ENCODE measurements at places on chromosomes 6 and 20.

- no peak for DNase-seq
Observed at GRCh38 chr6:38459291-38459690, 180.4 kb downstream of the BTBD9 start.

DNA sequence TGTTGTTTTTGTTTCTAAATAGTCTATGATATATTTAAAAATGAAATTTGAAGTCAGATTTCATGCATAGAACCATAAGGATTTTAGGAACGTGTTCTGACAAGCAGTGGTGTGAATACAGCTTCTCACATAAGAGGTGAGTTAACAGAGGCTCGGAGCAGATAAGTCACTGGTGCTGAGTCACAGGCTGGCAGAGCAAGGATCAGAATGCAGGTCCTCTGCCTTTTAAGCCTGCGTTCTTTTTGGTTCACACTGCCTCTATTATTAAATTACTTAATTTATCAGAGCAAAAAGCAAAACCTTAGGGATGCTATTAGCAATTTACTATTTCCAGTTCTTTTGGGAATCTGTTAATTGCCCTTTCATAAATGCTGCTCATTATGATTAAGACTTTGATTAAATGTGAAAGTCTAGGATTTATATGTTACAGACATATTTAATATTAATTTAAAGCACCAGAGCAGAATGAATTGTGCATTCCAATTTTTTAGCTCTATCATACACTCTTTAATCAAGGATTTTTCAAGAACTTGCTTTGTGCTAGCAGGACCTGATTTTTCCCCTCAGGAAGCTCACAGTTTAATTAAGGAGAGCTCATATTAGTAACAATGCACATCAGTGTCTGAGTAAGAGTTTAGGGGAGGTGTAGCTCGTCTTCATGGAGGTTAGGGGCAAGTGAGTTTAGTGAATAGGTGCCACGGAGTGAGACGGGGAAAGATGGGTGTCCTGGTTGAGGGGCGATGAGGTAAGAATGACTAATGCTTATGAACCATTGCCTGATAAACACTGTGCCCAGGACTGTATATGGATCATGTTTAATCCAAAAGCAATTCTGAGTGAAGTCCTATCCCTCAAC is 212.7 kb upstream of the AGPAT4 start:
- DNase-seq, result no peak

DNA sequence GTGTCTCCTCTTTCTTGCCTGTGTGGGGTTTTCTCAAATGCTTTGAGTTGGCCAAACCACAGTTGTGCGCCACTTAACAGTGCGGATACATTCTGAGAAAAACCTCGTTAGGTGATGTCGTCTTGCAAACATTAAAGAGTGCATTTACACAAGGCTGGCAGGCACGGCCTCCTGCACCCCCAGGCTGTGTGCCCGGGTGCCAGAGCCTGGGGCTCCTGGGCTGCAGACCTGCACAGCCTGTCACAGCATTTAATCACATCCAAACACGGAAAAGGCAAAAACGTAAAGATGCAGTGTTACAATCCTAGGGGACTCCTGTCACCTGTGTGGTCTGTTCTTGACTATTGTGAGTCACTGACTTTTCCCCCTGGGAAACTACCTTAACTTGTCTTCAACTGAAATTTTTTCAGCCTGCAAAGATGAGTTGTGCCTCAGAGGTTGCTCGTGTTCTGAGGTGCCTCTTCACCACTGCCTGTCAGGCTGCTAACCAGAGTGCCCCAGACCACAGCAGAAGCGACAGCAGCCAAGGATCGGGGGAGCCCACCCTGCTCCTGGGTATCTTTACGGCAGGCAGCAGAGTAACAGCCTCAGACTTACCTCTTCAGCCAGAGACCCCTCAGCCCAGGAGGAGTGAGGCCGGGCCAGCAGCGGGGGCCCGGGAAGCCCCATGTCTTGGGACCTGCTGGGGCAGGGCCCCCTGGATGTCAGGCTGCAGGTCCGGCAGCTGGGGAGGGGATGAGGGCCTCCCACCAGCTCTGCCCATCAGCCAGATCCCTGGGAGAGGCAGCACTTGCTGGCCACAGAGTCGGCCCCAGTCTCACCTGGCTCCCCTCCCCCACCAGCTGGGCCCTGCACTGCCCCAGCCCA is 683 bp upstream of the C20orf204 start:
- DNase-seq, result no peak

GRCh38 chr6:134115715-134116074 is 63.3 kb upstream of the SLC2A12 start:
- DNase-seq, result no peak

DNA sequence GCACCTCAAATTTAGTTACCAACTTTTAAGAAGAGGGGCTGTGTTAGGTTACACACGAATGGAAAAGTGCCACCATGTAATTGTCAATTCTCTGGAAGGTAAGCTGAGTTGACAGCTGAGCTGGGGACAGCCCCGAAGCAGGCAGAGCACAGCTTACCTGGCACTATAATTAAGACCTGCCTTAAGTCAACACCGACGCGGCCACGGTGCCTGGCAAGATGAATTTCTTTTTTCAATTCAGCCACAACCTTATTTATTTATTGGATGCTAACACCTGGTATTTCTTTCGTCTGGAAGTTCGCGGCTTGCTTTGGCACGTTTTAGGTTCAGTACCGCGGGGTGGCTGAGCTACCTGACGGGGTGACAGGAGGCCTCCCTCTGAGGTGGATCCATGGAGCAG is 40.6 kb upstream of the NFATC2 start:
- DNase-seq, result no peak

- no peak for DNase-seq
Observed at GRCh38 chr6:157551041-157551832, 170.2 kb downstream of the ZDHHC14 start.

DNA sequence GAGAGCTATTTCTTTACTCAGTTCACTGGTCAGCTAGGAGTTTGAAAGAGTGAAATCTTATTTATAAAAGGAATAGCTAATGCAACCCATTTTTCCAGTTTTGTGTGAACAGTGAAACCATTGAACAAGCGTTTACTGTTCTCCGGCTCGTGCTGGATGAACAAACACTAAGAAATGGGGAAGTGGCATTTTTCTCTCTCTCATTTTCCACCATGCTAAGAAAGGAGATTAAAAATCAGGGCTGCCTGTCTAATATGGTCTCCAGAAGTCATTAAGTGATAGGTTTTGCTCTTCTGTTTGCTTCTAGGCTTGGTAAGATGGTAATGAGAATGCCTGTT is 774 bp upstream of the SFT2D1 start:
- DNase-seq, result no peak

- DNase-seq, result no peak
Observed at GRCh38 chr6:106372838-106373501, 12.5 kb downstream of the CRYBG1 start.

GRCh38 chr6:127114214-127114760 is 4.2 kb upstream of the RSPO3 start:
- DNase-seq, result no peak

DNA sequence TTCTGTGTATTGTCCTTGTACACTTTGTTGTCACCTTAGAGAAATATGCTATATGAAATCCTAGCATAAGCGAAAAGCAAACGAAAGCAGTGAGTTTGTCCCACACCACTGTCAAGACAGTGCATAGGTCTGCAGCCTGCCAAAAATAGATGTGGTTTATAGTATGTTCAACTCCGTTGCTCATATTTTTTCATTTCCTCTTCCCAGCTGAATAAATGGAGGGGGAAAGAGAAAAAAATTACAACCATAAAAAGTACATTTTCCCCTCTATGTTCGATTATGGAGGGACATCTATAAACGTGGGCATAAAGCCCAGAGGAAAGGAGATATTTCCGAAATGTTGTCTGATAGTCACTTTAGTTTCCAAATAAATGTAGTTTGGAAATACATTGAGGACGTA is 25.8 kb downstream of the PRL start:
- no peak for DNase-seq

GRCh38 chr20:34874094-34874654 is 1.5 kb upstream of the GGT7 start:
- no peak for DNase-seq

GRCh38 chr6:43298565-43299337 is 691 bp downstream of the SLC22A7 start:
- no peak for DNase-seq

DNA sequence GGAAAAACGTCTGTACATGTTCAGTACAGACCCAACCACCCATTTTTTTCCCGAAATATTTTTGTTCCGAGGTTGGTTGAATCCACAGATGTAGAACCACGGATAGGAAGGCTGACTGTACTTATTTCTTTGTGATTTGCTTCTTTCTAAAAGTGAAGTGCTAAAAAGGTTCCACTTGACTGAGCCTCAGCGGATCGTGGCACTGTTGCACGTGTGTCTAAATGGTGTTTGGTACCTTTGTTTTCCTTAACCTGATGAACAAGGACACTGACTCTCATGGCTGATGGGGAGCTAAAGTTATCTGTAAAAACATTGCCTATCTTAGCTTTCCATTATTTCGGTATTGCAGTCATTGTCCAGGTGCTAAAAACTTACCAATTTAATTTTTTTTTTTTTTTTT is 6.2 kb downstream of the BPHL start:
- no peak for DNase-seq

DNA sequence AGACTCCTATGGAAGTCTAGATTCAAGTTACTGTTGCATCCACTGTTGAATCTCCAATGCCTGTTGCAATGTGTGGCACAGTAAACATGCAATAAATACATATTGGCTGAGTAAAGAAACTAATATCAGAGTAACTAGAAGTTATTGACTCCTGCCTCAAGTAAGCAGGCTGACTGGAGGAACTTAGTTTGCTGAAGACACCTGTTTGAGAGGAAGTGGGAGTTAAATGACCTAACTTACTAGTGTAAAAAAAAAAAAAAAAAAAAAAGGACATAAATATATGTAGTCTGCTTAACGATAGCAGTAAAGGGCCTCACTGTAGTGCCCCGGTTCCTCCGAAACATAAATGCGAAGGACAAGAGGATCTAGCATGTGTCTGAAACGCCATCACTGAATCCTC is 249.8 kb upstream of the PRDM1 start:
- DNase-seq, result no peak

DNA sequence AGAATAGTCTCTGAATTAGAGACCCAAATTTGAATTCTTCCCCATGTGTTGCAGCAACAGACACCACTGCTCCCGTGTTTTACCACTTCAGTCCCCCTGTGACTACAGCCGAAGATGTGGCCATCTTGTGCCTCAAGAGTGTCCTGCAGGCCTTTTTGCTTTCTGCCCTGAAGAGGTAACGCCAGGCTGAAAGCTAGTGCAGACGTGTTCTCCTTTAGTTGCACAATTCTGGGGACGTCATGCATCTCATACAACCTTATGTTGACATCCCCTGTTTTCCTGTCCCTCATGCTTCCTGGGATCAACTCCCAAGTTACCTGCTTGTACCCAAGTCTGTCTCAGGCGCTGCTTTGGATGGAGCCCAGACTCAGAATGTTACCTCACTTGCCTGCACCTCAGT is 69.1 kb upstream of the SLC22A23 start:
- DNase-seq, result no peak

DNA sequence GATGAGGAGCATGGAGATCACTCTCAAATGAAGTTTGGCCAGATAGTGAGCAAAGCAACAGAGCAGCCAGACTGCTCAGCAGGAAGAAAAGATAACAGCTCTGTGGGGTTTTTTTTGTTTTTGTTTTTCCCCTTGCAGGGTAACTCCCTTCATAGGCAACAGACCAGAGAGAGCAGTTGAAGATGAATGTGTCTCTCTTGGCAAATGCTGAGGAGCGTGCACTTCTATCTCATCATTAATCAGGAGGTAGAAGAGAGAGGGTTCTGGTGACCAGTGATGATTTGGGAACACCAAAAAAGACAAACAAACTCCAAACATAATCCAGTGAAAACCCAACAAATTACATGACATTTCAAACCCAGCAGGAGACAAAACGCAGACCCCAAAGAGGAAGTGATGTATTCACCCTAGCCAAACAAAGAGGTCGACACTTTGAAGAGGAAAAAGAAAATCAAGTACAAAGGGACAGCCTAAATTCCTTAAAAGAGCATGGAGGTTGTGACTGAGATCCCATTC is 66.2 kb upstream of the RREB1 start:
- no peak for DNase-seq

- DNase-seq, result no peak
Observed at GRCh38 chr20:20360464-20360863, 7.4 kb upstream of the INSM1 start.

GRCh38 chr6:134082191-134082590 is 29.8 kb upstream of the SLC2A12 start:
- DNase-seq, result no peak

- no peak for DNase-seq
Observed at GRCh38 chr6:36247693-36248092, 22.2 kb upstream of the PNPLA1 start.

- DNase-seq, result no peak
Observed at GRCh38 chr6:106122306-106122918, 36.3 kb downstream of the PRDM1 start.

DNA sequence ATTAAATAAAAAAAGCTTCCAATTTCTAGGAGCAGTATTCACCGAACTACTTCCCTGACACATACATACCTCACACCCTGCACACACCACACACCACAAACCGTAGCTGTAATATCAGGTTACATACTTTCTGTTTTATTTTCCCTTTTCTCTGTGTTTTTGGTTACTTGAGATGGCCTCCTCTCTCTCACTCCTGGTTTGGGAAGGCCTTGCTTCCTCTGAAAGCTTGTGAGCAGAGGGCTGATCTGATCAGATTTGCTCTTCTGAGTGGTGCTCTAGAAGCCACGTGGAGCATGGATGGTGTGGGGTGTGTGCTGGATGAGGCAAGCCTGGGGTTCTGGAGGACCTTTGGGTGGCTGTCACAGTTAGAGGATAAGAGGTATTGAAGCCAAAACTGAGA is 20.9 kb downstream of the UTRN start:
- DNase-seq, result no peak

DNA sequence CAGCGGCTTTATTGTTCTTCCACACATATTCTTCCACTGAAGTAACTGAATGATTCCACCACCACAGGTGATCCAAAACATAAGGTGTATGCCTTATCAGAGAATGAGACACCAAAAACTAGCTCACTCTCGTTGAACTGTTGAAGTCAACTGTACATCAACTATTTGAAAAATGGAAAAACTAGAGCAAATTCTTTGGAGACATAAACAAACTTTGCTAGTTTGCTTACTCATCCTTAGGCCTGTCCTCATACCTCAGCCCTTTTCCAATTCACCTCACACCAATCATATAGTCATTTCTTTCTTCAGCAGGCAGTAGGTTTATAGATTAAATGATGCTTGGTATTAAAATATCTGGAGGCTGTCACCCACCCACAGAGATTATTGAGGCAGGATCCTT is 77.1 kb upstream of the RNF217 start:
- no peak for DNase-seq

DNA sequence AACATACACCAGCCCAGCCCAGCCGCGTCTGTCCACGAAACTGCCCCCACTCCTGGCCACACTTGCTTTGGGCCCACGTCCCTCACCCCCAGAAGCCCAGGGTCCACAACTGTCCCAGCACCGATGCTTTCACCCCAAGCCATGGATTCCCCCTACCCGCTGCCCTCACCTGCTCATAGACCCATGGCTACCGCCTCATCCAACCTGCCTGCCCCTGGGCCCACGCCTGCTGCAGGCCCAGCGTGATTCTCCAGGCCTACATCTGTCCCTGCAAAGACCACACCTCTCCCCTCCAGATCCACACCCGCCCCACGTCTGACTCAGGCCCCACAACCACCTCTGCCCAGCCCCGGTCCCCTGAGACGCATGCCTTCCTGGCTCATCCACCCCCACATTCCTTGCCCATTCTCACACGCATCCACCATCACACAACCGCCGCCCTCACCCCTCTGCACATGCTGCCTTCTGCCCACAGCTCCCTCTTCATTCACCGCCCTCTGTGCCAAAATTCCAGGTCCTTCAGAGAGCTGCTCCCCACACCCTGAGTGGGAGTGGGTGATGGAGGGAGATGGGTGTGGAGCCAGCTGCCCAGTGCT is 86.7 kb downstream of the GRM4 start:
- no peak for DNase-seq

- no peak for DNase-seq
Observed at GRCh38 chr6:80364149-80364548, 257.7 kb downstream of the BCKDHB start.

All from activated naive CD4-positive, alpha-beta T cell (primary cell).